ENCODE measurements at places on chromosomes 11 and 22. TPM values are rescaled to one million over a fixed set of nuclear protein-coding genes. Genes with fewer than 3 reads are reported as not detected.
A peak's percentile ranks its signal among the peaks of the same experiment; 100 is the strongest.

LRRN4CL gene
- total RNA-seq, result 0.46 TPM

DNA sequence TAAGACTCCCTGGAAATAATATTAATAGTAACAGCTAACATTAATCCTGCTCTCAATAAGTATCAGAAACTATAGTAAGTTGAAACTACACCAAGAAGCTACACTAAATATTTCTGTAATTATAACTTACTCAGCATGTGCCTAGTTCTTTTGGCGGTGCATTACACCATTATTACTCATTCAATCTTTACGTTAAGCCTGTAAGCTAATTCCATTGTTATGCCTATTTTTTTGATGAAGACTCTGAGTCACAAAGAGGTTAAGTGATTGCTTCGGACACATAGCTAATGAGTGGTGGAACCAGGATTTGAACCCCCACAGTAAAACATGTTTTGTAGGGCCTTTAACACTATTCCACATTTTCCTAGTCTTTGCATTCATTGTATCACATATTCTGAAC, 111.6 kb downstream of the RASSF10 start:
- no peak for ATAC-seq

DNA sequence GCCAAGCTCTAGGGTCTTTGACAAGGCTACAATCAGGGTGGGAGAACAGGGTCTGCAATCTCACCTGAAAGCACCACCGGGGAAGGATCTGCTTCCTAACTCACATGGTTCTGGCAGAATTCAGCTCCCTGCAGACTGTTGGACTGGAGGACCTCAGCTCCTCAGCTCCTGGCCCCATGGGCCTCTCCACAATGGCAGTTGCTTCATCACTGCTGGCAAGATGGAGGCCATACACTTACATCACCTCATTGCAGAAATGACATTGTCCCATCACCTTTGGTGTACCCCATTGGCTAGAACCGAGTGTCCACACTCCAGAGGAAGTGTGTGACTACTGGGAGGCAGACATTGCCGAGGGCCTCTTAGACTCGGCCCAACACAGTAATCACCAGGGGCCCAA, 20.9 kb upstream of the MPPED1 start:
- no peak for ATAC-seq

- ATAC-seq, result no peak
Measured at GRCh38 chr22:27213766-27214581, 556.6 kb downstream of the MIAT start.

DNA sequence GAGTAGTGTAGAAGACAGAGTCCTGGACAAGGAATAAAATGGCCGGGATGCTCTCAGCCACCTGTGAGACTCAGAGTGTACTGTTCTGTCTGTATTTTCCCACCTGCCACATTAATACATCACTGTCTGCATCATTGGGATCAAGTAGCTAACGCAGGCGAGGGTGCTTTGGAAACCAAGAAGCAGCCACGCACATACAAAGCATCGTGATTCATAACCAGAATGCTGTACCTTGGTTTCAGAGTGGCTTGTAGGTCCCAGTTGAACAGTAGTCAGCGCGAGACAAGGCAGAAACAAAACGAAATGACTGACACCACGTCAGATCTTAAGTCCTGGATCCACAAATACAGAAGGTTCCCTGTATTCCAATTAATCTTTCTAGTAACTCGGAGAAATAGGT, 198.3 kb downstream of the GRIK4 start:
- ATAC-seq, result no peak

OR52H1 gene
- total RNA-seq, result 0.89 TPM

DDI1 gene
- 0.05 TPM for total RNA-seq

DNA sequence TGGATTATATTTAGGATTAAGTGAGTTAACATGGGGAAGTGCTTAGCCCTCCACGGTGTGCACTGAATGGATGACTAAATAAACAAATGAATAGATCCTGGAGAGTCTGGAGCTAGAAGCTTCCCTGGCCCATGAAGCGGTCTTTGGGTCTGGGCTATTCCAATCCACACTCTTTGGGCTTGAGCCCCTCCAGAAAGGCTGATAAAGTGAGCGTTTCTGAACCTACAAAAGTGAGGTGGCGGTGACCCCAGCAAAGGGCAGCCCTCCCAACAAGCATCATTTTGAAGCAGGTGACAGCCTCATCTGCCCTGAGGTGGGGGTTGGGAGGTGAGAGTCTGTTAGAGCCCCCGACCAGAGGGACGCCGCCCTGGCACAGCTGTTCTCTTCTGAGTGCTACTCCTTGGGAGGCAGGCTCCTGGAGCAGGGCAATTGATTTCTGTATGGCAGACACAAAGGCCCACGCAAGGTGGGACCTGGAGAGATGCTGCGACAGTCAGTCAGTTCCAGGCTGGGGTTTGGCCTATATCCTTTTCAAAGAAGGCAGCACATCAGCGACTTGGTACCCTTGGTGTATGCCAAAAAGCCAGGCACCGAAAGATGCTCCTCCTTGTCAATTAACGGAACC, 157.8 kb downstream of the CACNA1I start:
- no peak for ATAC-seq

- no peak for ATAC-seq
Measured at GRCh38 chr11:29305456-29306232, 711.2 kb downstream of the KCNA4 start.

MS4A3 gene
- not detected for total RNA-seq

DNA sequence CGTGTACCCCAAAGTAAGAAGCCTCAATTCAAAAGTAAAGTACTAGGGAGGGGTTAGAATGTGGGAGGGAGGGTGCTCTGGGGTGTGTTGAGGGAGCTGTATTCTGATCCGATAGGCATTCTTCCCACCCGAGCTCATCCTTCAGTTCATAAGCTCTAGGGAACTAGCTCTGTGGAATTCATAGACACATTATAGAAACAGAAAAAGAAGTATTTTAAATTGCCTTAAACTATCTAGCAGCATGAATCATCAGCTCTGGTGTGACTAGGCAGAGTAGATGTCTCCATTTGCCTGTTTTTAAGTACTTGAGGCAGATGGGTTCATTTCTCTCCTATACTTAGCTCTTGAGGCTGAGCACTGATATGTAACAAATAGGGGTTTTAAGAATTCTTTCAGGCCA, 7.3 kb upstream of the SGSM3 start:
- ATAC-seq, result no peak

A4GALT gene
- total RNA-seq, result 0.26 TPM

GRCh38 chr11:11444027-11444803, 91.2 kb upstream of the CSNK2A3 start:
- no peak for ATAC-seq

DNA sequence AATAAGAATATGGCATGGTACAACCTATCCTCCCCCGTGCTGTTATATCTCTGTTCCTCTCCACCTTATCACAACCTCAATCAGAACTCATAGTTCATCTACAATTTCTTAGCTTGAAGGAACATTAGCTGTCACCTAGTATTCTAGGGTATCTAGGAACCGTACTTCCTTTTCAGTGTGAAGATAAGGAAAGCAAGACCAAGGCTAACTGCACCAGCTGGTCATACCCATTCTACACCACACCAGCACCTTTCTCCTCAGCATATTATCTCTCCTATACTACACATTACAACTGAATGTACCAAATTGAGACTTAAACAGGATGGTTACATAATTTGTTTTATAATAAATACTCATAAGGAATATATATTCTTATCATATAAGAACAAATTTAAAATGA, 73.1 kb downstream of the ARHGAP32 start:
- no peak for ATAC-seq

ACTN3 gene
- total RNA-seq, result 1.8 TPM

MPPED2 gene
- 22.2 TPM for total RNA-seq

GRCh38 chr11:60859616-60860250, 4.0 kb upstream of the PTGDR2 start:
- ATAC-seq, result no peak

DNA sequence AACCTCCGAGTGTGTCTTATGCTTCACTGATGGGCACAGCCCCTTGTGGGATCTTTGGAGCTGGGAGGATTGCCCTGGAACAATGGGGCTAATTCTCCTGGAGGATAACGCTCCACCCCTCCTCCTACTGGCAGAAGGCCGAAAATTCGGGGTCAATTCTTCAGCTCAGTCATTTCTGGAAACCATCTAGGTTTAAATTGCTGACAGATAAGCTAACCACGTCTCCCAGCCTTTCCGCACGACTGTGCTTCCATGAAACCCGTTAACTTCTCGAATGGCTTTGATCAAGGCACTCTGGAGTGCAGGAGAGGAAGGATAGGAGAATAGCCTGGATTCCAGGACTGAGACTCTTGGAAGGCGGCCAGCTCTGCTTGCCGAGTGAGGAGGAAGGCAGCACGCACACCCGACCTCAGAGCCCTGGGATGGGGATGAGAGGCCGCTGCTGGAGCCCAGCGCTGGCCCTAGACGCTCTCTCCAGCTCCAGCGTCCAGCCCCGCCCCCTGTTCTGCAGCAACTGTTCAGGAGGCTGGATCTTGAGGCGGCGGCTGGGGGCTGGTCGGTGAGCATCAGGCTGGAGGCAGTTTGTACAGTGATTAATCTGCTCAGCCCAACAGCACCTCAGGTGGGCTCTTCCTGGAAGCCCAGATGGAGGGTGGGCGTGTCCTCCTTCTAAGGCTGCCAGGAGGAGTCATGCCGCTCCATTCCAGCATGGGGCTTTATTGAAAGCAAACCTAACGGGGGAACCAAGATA, 176.7 kb upstream of the NCAM1 start:
- ATAC-seq, result peak; percentile 88

COMMD9 gene
- 42.7 TPM for total RNA-seq

PACSIN2 gene
- total RNA-seq, result 53.7 TPM

SCN3B gene
- total RNA-seq, result 0.13 TPM

- ATAC-seq, result no peak
Measured at GRCh38 chr11:105033343-105033742, 1.6 kb downstream of the CASP1 start.

NUP98 gene
- total RNA-seq, result 112 TPM

LRRC32 gene
- total RNA-seq, result 14.0 TPM

DNA sequence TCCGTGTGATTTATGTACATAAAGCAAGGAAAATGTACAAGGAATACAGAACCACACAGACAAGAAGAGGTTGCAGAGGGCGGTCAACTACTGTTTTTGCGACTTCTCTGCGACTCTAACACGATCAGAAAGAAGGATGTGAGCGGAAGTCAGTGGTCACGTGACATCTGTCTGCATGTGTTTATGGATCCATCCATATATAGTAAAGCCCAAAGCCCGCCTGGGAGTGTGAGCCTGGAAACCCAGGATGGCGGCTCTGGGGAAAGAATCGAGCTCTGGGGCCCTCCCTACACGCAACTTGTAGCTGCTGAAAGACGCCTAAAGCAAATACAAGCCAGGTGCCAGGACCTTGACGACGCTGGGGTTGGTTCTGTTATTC, 8.8 kb downstream of the OSBPL5 start:
- ATAC-seq, result peak; percentile 0

DNA sequence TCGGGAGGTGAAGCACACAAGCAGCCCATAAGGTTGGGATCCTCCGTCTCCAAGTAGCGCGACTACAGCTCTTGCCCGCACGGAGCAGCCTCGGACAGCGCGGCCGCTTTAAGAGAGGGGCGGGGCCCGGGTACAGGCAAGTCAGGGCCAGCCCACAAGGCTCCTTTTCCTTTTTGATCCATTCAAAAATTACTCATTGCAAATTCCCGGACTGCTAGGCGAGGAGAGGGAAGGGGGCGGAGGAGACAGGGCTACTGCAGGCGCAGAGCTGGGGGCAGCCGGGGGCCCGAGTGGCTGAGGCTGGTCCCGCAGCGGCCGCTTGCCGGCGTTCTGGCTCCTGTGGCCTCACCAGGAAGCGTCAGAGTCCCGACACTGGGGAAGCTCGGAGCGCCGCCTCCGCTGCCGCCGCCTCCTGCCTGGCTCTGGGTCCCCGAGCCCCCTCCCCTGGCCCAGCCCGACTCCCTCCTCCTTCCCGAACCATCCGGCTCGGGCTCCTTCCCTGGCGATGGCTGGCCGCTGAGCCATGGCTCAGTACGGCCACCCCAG, at the start of gene UBASH3B:
UBASH3B (plus strand) TSS at position 196 of the 546 bp plus-strand sequence; CDS start at position 524, 328 bp downstream.
- peak; percentile 81 for ATAC-seq

OR51E2 gene
- total RNA-seq, result 25.3 TPM

DNA sequence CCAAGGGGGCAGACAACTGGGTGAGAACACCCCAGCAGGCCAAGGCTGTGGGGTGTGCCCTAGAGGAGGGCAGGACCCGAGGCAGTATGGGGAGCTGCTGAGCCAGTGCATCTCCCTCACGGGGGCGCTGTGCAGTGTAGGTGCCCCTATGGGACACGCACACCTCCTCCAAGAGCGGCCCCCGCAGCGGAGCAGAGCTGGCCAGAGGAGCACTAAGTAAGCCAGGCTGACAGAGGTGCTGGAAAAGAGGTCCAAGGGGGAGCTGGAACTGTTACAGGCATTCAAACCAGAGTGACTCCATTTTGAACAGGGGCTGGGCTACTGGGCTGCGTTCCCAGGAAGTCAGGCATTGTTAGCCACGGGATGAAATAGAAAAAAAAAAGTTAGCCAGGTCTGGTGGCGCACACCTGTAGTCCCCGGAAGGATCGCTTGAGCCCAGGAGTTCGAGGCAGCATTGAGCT, 41.8 kb downstream of the TST start:
- peak; percentile 80 for ATAC-seq

GRCh38 chr11:93039531-93040240, 70.2 kb downstream of the MTNR1B start:
- no peak for ATAC-seq

GRCh38 chr22:32644252-32645100, 157.0 kb upstream of the TIMP3 start:
- ATAC-seq, result no peak

DNA sequence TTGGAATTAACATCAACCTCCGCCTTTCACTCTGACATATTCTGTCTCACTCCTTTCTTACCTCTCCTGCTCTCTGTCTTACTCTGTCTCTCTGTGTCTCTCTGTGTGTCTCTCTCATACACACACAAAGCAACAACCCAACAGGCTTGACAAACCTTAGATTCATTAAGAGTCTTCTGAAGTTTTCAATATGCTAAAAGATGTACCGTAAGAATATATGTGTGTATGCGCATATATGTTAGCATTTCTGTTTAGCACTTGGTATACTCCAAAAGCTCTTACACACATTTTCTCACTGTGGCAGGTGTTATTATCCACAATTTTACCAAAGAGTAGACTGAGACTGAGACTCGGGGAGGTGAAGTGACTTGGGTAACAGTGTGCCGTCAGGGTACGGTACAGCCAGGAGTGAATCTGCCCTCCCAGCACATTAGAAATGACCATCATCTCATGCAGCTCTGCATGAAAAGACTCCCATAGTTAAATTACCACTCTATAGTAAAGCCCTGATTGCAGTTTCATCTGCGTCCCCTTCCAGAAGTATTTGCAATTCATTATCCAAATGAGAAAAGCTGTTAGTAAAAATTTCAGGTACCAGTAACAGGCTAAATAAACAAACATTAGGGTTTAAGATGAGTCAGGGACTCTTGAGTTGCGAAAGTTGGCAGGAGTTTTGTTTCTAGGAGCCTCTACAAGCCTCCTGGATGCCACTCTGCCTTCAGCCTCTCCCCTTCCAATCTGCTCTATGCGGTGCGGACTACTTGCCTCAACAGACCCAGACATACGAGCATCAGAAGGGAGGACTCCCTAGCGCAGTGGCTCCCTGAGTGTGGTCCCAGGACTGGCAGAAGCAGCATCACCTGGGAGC, 195.2 kb upstream of the TMEM45B start:
- ATAC-seq, result no peak

CD248 gene
- total RNA-seq, result 0.73 TPM

DNA sequence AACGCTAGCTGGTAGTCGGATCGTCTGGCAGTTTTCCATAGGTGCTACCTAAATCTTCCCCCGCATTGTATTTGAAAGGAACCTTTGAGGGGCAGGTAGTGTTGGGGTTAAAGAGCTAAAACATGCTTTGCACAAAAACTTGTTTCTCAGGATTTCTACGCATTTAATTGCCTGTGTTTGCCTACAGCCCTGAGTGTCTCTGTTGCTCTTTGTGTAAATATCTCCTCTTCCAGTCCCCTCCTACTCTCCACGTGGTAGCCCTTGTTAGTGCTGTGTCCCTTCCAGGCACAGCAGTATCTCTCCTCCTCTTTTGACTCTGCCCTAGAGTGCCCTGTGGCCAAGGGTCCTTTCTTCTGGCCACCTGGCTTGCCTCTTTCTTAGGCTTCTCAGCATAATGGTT, 81.7 kb downstream of the BARX2 start:
- ATAC-seq, result peak; percentile 50

Data from motor neuron (in vitro differentiated cells).